Ureter (tissue), 1 donor: ENCODE measurements at places on chromosomes 3 and 15. TPM values are rescaled to one million over a fixed set of nuclear protein-coding genes. Genes with fewer than 3 reads are reported as not detected.

DNA sequence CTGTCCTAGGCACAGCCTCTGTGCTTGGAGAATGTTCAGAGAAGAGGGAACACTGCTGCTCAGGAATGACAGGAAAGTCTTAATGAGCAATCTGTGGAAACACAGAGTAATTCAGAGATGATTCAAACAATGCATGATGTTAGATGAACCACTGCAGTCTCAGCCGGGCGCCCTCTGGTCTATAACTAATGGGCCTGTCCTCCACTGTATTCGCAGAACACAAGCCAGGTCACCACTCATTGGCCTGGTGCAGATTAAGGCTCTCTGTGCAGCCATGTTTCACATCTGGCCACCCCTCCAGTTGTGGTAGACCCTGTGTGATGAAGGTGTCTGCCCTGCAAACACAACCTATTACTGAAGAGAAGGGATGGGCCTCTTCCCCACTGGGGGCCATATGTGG lies 281.7 kb upstream of the ROPN1 start:
- no peak for DNase-seq

DNA sequence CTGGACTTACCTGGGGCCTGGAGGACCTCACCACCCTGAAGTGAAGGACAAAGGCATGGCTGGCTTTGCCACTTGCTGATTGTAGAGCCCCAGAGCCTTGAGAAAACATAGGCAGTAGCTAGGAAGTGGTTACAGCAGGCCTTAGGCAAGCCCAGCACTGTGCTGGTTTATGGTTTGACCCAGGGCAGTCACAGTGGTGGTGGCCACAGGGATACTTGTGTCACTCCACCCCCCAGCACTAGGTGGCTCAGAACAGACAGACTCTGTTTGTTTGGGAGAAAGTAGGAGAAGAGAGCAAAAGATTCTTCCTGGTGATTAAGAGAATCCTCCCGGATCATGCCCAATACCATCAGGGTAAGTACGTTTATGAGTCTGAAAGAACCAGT lies 13.2 kb upstream of the COL8A1 start:
- no peak for DNase-seq

- no peak for DNase-seq
Measured at GRCh38 chr3:32848215-32848614, 30.4 kb downstream of the TRIM71 start.

The ZNF502 gene
- total RNA-seq: 11.4 TPM

- DNase-seq: no peak
Measured at GRCh38 chr3:76245073-76245472, 459.7 kb upstream of the ZNF717 start.
